Stimulated activated CD4-positive, alpha-beta T cell treated with anti-CD3 and anti-CD28 coated beads, Interleukin-1b, Interleukin-23, amount 100 ng/mL, for 24 hours (primary cell): ENCODE measurements at places on chromosomes 7 and 10.

DNA sequence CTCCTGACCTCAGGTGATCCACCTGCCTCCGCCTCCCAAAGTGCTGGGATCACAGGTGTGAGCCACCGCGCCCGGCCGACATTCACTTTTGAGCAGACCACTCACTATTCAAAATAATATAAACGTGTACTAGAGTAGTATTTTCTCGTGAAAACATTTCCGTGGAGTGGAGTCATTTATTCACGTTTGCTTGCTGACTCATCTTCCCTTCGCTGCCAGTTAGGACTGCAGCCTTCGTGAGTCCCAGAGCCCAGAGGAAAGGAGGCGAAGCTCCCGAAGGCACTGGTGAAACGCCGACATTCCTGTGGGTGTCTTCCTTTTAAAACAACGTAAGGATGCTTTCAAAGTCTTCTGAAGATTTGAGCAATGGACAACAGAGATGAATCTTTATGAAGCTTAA is 10.9 kb upstream of the INPP5A start:
- no peak for DNase-seq

GRCh38 chr10:110788620-110789385 is 82.9 kb upstream of the PDCD4 start:
- DNase-seq: no peak

- DNase-seq: no peak
These were observed 55.9 kb downstream of the ATXN7L1 start for GRCh38 chr7:105820363-105821066.

DNA sequence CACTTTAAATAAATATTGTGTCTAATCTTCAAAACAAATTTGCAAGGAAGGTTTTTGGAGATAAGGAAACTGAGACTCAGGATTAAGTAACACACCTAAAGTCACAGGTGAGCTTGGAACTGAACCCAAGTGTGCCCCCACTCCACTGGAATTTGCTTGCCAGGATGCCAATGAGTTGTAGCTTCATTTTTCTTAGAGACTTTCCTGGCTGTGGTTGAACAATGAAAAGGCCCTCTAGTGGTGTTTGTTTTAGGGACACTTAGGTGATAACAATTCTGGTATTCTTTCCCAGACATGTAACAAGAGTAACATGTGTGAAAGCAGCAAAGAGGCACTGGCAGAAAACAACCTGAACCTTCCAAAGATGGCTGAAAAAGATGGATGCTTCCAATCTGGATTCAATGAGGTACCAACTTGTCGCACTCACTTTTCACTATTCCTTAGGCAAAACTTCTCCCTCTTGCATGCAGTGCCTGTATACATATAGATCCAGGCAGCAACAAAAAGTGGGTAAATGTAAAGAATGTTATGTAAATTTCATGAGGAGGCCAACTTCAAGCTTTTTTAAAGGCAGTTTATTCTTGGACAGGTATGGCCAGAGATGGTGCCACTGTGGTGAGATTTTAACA is 1.5 kb downstream of the IL6 start:
- no peak for DNase-seq

DNA sequence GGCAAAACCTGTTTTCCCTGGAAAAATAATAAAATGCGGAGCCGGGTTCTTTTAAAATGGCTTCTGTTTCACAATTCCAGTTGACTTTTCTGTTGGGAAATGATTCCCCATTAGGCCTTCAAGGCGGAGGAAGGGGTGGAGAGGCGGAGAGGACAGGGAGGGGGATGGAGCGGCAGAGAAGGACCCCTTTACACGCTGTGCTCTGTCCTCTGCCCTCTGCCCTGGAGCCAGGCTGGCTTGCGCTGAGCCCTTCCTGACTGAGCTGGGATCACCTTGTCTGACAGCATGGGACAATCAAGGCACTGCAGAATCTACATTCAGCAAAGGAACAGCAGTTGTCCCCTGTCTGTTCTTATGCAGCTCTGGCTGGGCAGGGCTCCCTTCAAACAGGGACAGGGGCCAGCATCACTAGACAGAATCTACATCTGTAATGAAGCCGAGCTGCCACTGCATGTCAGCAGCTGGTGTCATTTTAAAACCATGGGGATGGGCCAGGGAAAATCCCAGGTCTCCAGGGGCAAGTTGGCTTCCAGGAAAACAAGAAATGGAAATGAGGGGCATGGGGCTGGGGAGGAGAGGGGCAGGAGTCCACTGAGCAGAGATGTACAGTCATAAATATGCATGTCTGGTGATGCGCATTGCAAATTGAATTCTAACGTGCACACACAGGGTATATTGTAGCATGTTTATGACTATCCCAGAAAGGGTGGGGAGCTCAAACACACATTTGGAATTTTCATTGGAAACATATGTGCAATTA is 120.0 kb downstream of the MKX start:
- DNase-seq: no peak

- DNase-seq: no peak
These were observed 309.4 kb downstream of the HGF start for GRCh38 chr7:81460250-81461045.

DNA sequence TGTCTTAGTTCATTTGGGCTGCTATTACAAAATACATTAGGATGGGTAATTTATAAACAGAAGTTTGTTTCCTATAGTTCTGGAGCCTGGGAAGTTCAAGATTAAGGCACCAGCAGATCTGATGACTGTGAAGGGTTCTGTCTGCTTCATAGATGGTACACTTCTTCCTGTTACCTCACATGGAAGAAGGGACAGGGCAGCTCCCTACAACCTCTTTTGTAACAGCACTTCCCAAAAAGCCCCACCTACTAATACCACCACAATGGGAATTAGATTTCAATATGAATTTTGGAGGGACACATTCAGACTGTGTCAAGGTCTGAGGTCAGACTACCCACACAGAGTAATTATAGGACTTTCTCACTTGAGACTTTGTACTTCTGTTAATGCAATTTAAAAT is 260.3 kb downstream of the ARHGAP12 start:
- no peak for DNase-seq

GRCh38 chr7:52749880-52750279 is 285.6 kb upstream of the POM121L12 start:
- no peak for DNase-seq

GRCh38 chr7:1755783-1756625 is 85.9 kb downstream of the ELFN1 start:
- no peak for DNase-seq

DNA sequence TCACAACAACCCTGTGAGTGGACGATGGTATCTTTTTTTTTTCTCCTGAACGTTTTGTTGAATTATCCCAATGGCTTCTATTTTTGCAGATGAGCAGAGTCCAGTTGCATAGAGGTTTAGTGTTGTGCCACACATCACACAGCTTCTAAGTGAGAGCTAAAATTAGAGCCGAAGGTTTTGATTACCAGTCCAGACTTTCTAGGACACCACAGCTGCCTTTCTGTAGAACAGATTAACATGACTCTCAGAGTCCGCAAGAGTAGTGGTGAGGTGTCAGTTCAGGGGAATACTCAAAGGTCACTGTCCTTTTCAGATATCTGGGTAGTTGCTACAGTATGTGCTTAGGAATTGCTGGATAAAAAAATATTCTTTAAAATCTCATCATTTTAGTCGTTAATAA is 13.8 kb downstream of the SGPL1 start:
- no peak for DNase-seq

DNA sequence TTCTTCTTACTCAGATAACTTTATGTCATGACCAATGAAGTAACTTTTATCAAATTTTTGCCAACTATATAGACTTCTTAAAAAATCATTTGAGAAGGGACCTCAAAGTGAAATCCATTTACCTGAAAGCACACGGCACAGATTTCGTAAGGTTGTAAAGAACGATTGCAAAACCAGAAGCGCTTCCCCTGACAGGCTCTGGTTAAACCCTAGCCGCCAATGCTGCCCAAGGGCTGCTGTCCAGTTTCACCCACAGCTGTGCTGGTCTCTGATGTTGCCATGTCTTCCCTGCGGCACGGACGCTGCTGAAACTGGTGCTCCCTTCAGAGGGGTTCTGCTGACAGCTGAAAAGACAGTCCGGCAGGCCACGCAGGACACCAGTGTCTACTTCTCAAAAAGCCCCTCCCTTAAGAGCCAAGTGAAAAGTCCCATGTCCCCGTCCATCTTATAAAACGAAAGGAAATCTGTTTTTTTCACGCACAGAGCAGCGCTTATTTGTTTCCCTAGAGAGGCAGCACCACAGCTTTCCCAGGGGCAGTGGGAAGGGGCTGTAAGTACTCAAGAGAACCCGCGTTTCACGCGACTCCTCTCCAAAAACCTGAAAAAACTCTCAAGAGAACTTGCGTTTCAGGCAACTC is 32.5 kb downstream of the GNA12 start:
- no peak for DNase-seq

- no peak for DNase-seq
These were observed 53.0 kb downstream of the CTBP2 start for GRCh38 chr10:125107166-125107949.

DNA sequence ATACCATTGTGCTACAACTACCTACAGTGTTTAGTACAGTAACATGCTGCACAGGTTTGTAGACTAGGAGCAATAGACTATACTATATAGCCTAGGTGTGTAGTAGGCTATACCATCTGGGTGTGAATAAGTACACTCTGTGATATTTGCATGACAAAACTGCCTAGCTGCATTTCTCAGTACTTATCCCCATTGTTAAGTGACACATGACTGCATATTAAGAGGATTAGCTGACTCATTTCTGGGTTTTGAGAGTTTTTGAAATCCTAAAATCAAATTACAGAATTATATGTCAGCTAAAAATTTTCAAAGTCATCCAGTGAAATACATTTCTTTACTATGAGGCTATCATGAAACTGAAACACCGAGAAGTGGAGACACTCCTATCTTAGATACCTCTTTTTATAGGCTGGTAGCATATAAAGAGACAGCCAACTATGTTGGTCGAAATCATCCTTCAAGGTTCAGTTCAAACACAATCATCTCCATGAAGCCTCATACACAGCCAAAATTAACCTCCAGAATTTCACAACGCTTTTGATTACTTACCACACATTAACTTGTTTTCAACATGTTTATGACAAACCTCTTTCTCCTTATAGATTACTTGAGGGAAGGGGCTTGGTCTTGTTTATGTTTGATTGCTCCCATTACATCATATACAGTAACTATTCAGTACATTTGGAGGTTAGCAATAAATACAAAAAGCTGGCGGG is 89.8 kb upstream of the ANK3 start:
- DNase-seq: no peak

DNA sequence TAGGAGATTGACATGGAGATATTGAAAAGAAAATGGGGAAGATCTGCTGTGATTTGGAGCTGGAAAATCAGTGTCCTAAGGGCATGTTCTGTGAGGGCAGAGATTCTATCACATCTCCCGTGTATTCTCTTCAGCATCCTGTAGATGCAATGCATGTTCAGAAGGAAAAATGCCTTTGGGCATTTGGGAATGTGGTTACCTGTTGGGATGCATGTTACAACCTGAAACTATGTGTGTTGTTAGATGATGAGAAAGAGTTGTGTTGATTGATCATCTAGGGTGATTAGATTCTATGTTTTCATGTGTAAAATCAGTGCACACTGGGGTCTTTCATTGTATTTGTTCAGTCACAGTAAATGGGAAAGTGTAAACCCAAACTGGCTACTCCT is 14.7 kb downstream of the CUZD1 start:
- no peak for DNase-seq

GRCh38 chr7:54757711-54758110 is 1.3 kb downstream of the SEC61G start:
- no peak for DNase-seq

GRCh38 chr7:10815546-10815945 is 158.1 kb upstream of the PHF14 start:
- DNase-seq: no peak

- no peak for DNase-seq
These were observed 317.2 kb downstream of the IPMK start for GRCh38 chr10:57950442-57950974.

DNA sequence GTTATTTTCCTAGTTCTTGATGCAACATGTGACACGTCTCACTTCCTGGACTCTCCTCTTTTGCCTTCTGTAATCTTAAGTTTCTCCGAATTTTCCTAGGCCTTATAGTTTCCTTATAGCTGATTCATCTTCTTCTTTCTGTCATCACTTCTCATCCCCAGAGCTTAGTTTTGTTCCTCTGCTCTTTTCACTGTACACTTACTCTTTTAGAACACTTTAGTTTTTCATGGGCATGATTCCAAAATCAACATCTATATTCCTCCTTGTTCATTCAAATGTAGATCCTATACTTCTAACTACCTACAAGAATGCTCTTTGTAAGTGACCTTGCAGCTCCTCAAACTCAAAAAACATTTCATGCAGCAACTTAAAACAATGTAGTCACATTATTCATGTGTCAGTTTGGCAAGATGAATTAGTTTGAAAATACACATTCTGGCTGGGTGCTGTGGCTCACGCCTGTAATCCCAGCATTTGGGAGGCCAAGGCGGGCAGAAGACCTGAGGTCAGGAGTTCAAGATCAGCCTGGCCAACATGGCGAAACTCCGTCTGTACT is 13.1 kb upstream of the SLC26A3 start:
- DNase-seq: no peak

DNA sequence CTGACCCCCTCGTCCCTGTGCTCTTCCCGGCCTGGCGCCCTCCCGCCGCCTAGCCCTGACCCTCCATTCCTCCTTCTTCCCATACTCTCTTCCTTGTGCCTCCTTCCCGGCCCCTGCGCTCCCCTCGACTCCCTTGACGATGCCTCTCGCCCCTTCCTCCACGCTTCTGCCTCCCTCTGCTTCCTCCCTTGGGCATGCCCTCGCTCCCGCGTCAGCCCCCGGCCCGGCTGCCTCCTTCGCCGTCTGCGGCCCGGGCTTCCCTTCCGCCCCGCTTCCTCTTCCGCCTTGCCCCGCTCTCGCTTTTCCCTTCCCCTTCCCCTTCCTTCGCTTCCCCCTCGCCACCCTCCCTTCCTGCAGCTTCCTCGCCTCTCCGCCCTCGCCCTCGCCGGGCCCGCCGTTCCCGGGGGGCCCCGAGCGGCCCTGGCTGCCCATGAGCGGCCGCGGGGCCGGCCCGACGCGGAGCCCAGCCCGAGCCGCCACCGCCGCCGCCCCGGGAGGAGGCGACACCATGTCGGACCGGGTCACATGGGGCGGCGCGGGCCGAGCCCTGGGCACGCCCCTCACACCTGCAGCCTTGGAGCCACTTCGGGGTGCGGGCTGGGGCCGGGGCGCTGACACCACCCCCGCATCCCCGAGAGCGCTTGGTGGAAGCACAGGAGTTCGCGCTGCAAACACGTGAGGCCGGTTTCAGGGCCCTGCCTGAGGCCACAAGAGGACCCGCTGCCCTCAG is at the start of gene FBXW4:
Gene FBXW4, minus strand, starts transcription at position 497 of the 730 bp plus-strand sequence. Its CDS starts 65 bp downstream, at position 432.
- peak; percentile 62 for DNase-seq

GRCh38 chr10:23155169-23155568 is 36.9 kb upstream of the PTF1A start:
- DNase-seq: no peak
